ENCODE measurements at places on chromosomes 12 and 14.

- DNase-seq: no peak
Measured at GRCh38 chr14:99320621-99321235, 48.7 kb upstream of the BCL11B start.

GRCh38 chr14:52351233-52352060 lies 37.3 kb downstream of the PTGER2 start:
- no peak for DNase-seq

GRCh38 chr12:85794531-85794930 lies 41.7 kb downstream of the RASSF9 start:
- DNase-seq: no peak

DNA sequence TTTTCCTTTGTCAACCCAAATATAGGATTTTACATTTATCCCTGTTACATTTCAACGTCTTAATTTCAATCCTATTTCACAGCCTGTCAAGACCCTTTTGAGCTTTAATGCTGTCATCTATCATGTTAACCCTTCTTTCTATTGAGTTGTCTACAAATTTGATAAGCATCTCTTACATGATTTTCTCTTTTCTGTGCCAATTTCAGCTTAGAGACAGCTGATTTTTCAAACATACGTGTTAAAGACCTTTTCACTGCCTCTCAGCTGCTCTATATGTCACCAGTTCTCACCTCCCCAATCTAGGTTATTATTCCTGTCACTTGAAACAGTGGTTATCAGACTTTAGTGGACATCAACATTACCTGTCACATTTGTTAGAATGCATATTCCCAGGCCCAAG lies 181.3 kb downstream of the GXYLT1 start:
- DNase-seq: no peak

- DNase-seq: no peak
Measured at GRCh38 chr14:25501749-25502148, 451.8 kb upstream of the STXBP6 start.

- no peak for DNase-seq
Measured at GRCh38 chr12:29113101-29113500, 36.0 kb upstream of the FAR2 start.

DNA sequence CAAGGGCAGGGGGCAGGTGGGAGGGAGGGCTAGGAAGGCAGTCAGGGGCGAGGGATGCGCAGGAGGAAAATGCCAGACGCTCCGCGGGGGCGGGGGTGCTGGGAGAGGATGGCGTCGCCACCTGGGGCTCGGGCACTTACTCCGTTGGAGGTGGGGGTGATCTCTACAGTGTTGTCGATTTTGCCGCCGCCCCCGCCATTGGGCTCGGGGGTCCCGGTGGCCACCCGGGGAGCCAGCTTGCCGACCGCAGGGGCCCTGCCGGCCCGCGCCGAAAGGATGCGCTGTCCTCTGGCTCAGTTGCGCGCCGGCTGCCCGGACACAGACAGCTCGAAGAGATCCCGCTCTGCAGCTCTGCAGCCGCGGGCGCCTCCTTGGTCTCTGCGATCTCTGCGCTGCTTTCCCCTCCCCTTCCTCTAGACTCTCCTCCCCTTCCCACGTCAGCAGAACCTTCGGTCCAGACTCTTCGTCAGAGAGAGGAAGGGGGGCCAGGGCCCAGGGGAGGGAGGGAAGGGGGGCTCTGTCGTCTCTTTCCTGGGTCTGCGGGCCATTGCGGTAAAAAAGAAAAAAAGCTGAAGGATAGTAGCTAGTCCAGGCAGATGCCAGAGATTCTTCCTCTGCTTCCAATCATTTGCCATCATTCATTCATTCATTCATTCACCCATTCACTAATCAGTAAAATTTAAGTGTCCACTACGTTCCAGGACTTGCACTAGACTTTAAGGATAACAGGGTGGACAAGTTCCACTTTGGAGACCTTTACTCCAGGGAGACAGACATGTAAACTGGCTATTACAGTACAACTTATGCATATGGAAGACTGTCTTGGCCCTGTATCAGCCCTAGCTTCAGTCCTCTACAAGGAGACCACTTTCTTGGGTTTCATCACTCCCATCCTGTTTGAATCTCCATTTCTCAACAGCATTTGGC lies at the start of gene SLC22A17:
TSS of gene SLC22A17 (minus strand) at position 382 of the 927 bp plus-strand sequence.
- DNase-seq: peak; percentile 6

DNA sequence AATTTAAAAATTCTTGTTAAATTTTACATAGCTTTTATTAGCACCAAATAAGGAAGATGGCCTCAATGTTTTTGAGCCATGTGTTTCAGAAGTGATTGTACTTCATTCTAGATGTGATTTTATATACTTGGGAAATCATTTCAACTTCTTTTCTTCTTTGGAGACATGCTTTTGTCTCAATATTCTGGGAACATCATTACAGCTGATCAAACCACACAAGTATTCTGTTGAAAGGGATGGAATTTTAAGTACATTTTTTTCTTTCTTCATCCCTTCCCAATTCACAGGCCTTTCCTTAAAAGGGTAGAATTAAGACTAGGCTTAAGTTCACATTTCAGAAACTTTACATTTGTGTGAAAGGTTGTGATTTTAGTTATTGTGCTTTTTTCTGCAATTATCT lies 66.4 kb downstream of the PAPOLA start:
- no peak for DNase-seq

DNA sequence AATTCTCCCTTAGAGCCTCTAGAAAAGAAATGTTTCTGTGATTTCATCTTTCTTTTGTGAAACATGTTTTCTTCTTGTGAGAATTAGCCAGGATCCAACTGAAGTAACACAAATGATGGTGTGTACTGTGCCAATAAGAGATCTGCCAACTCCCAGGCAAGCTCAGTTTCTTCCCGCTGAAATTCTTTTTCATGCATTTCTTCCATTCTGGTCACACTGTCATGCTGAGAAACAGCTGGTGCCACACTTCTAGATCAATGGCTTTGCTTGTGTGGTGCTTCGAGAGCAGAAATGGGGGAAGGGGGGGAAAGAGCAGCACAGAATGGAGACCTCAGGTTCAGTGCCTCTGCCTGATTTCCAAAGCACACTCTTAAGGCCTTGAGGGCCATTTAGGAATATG lies 41.4 kb upstream of the FGF6 start:
- no peak for DNase-seq

GRCh38 chr12:66603461-66603860 lies 75.4 kb downstream of the GRIP1 start:
- no peak for DNase-seq

GRCh38 chr12:104677441-104678089 lies 220.8 kb downstream of the CHST11 start:
- no peak for DNase-seq

DNA sequence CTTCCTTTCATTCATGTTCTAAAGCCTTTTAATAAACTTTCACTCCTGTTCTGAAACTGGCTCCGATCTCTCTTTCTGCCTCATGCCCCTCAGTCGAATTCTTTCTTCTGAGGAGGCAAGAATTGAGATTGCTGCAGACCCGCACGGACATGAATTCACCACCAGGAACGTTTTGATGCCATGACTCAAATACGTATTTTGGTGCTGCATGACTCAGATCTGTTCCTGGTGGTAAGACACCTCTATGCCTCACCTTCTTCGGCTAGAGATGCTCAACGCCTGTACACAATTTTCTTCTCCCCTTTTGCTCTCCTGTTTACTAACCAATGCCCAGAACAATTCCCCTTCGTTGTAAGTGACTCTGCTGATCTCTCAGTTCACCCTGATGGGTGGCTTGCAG lies 52.0 kb upstream of the RIMBP2 start:
- DNase-seq: no peak

DNA sequence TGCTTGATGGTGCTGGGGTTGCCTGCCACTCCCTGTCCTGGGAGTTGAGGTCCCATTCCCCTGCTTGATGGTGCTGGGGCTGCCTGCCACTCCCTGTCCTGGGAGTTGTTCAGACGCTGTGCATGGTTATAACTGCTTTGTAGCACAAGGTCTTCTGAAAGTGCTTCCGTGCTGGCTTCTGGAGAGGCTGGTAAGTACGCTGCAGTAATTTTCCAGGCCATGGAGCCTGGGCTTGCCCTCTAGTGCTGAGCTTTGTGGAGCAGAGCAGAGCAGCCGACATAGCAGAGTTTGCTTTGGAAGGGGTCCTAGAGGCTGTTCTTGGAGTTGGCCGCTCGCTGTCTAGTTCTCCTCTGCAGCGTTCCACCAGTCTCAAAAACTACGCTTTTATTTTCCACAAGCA lies 6.3 kb downstream of the B4GALNT3 start:
- DNase-seq: no peak

- DNase-seq: no peak
Measured at GRCh38 chr14:104640681-104641080, 36.1 kb upstream of the TMEM179 start.

- DNase-seq: no peak
Measured at GRCh38 chr12:117622741-117623140, 261.3 kb upstream of the NOS1 start.

GRCh38 chr12:52585946-52586345 lies 12.3 kb upstream of the KRT74 start:
- DNase-seq: no peak

DNA sequence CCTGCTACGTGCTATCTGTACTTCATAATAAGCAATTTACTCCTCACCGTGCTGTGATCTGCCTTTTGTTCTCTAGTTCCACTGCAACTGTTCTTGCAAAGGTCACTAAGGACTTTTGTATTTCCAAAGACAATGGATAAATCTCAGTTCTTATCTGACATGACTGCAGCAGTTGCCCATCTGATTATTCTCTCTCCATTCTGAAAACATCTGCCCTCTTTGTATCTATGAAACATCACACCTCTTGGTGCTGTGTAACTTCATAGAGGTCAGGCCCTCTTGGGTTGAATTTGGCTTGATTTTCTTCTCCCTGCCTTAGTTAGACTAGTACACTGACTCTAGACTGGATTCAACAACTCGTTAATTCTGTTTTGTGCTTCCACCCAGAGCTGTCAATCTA lies 319.6 kb downstream of the BTG1 start:
- no peak for DNase-seq
